NCI-H1105 treated with DMSO at 0.1 percent for 48 hours (cell line): ENCODE measurements at places on chromosomes 6 and 20.

GRCh38 chr20:53191957-53192356 is 219.8 kb downstream of the TSHZ2 start:
- no peak for DNase-seq

DNA sequence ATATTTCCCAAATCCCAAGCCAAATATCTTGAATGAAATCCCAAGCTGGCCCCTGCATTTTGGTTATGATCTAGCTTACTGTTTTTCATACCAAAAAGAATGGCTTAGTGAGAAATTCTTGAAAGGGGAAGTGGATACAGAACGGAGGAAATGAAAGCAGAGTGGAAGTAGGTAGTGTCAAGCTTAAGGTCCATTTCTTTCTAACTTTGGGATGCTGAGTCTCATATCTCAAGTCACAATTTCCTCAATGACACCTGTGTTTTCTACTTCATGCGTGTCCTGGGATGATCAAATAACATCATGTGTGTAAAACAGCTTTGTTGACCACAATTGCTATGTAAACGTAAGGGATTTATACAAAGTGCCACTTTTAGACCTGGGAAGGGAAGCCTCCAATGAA is 238.8 kb upstream of the SLC35B3 start:
- DNase-seq, result no peak

DNA sequence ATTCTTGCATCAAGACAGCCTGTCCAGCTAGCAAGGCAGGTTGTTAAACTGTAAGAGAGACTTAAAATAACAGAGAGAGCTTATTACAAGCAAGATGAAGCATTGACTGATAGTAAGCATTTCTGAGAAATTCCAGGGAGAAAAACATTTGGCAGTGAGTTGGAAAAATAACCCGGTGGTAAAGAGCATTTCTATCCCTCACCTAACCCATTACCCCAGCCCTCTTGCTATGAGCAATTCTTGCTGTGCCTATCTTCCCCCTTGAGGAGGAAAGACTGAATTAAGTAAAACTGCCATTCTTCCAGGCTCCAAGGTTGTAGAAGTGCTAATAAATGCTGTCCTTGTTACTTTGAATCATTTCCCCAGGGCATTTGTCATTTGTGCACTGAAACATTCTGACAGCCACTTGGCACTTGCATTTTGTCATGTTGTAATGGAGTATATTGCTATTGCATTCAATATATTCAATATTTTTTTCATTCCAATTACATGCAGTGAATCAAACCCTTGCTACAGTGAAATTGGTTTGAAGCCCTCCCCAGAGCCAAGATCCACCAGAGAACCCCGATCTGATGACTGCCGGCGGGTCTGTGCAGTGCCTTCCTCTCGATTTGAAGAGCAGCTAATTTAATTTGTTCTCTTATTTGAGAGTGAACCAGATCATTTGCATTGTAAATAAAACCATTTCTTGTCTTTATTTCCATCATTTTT is 291.1 kb downstream of the HIVEP2 start:
- DNase-seq, result no peak

GRCh38 chr6:136401749-136402148 is 112.1 kb upstream of the BCLAF1 start:
- DNase-seq, result no peak

DNA sequence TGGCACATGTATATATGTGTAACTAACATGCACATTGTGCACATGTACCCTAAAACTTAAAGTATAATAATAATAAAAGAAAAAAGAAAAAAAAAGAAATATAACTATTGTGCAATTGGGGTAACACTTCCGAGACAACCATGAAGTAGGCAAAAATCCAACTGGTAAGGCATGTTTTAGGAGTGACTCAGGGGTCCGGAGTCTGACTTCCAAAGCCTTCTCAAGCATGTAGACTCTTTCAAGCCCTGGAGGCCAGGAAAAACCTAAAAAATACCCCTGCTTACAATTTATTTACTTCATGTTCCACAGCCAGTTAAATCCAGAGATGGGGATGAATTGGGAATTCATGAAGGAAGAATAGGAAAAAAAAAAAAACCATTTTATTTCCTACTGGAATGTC is 161.3 kb upstream of the PHACTR1 start:
- no peak for DNase-seq

- DNase-seq, result no peak
These were observed 45.5 kb downstream of the SNAP25 start for GRCh38 chr20:10264166-10264558.

- DNase-seq, result no peak
These were observed 84.9 kb downstream of the TIAM2 start for GRCh38 chr6:155079985-155080452.
